Cerebellar nuclear complex (tissue), 1 donor: ENCODE measurements at places on chromosomes 1 and 21.

- DNase-seq, result no peak
Measured at GRCh38 chr21:17402937-17403336, 109.9 kb upstream of the CXADR start.

GRCh38 chr1:199124351-199124750, 485.5 kb downstream of the PTPRC start:
- DNase-seq, result no peak

GRCh38 chr1:171816300-171816901, 24.9 kb upstream of the DNM3 start:
- no peak for DNase-seq

DNA sequence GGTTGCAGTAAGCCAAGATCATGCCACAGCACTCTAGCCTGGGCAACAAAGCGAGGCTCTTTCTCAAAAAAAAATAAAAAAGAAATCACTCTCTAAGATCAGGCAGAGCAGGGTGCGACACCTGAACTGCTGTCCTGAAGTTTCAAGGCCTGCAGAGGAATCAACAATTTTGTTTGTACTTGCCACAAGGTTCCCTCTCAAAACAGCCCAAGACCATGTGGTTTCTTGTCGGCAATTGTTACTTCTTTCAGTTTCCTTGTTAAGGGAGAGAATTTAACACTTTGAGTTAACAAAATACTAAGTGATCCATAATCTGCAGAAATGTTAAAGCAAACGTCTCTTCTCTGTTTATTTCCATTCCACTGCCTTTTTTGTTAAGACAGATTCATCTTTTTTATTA, 36.5 kb downstream of the MACO1 start:
- no peak for DNase-seq

DNA sequence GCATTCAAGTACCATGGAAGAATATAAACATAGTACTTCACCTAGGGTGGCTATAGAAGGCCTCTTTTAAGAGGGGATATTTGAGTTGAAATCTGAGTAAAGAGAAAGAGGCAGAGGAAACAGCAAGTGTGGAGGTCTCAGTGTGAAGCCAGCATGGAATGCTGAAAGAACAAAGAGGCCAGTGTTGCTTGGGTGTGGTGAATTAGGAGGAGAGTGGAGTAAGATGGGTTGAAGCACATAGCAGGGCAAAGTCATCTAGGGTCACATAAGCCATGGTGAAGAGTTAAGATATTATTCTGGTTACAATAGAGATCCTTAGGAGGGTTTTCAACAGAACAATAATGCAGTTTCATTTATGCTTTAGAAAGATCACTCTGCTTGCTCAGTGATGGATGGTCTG, 37.5 kb downstream of the C1orf141 start:
- no peak for DNase-seq

GRCh38 chr1:182357913-182358312, 33.7 kb downstream of the GLUL start:
- DNase-seq, result no peak

DNA sequence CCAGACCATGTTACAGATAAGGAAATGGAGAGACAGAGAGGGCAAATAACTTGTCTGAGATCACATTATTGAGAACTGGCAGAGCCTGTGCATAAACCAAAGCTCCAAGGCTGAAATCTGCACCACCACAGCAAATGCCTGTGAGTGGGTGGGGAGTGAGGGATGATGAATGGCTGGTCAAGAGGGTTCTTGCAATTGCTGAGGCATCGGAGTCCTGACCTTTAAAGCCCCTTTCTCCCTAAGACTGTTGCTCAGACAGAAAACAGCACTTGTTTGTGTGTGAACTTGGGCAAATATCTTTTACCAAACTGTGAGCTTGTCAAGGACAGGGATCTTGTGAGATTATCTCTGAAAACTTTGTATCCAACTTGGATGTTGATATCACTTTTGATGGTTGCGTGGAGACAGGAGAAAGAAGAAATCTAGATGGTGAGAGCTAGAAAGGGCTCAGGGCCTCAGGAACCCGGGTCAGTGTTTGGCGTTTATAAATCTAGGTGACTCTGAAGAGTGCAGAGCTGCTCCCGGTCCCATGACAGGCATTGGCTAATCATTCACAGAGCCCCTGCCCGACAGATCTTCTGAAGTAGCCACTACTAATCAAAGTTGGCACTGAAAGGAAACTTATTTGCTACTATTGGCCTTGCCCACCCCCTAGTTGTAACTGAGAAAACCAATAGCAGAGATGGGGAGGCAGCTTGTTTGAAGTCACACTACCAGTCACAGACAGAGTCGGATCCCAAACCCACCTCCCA, 122.3 kb downstream of the FOXD2 start:
- DNase-seq, result no peak

DNA sequence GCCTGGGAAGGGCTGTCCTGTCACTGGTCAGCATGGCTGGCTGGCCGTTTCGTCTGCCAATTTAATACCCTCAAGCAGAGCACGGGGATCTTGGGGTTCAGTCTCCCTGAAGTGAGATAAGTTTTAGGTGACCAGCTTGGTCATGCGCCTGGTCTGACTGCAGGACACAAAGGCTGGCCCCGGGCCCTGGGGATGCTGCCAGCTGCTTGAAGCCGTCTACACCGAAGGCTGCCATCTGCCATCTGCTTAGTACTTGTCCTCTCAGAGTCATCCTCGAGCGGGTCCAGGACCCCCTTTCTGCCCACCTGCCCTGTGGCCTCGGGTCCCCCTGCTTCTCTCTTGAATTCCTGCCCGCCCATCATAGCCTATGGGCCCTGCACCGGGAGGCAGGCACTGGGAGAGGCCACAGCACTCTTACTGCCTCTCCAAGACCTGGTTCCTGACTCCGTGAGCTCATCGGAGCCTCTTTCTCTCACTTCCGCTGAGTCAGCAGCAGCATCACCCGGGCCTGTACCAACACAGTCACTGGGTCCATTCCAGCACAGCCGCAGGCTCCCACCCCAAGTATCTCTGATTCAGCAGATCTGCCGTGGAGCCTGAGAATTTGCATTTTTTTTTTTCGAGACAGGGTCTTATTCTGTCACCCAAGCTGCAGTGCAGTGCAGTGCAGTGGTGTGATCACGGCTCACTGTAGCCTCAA, 7.0 kb downstream of the FBLIM1 start:
- DNase-seq, result no peak

DNA sequence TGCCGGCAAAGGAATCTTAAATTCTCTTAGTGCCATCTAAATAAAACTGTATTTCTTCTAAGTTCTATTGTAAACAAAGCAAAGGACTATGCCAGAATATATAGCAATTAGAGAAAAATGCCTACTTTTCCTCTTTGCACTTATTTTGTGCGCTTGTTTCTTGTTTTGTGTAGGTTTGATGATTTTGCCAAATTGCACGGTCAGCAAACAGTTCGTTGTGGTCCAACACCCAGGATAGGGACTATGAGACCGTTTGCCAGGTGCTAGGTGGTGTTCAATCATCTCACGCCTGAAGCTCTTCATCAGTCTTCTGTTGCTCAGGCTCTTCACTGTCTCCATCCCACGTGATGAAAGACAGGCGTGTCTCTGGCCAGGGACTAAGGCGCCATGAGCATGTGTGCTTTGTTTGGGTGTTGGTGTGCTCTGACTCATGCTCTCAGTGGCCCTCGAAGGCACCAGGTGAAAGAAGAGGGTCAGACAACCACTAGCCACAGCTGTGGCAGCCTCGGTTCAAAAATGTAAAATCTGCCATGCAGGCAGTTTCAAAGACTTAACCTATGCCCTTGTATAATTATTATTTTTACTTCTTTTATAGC, 36.9 kb upstream of the KCNE1 start:
- DNase-seq, result no peak

DNA sequence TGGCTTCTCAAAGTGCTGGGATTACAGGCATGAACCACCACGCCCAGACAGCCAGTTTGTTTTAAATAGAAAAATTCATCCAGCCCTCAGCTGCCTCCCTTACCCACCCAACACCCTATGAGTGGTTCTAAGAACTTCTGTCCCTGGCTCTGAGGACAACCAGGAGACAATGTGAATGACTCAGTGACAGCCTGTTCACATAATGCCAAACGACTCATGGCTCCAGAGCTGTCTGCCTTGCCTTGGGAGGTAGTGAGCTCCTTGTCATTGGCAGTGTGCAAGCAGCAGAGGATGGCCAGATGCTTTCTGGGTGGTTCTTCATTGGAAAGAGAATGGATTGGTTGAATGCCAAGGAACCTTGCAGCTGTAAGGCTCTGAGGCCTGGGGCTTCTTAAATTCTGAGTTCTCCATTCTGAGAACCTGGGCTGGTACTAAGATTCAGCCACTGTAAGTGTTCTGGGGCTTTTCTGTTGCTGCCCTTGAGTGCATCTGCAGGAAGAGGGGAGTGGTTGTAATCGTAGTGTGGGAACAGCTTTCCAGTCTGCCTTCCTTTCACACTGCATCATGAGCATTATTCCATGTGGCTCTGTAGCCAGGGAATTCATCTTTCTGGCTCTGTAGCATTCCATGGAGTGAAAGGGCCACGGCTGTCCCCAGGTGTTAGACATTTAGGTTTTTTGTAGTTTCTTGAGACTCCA, 5.8 kb downstream of the SERINC2 start:
- no peak for DNase-seq

GRCh38 chr1:54238353-54239034, 38.5 kb downstream of the MRPL37 start:
- DNase-seq, result no peak

GRCh38 chr1:152412756-152413155, 1.3 kb downstream of the CRNN start:
- no peak for DNase-seq

DNA sequence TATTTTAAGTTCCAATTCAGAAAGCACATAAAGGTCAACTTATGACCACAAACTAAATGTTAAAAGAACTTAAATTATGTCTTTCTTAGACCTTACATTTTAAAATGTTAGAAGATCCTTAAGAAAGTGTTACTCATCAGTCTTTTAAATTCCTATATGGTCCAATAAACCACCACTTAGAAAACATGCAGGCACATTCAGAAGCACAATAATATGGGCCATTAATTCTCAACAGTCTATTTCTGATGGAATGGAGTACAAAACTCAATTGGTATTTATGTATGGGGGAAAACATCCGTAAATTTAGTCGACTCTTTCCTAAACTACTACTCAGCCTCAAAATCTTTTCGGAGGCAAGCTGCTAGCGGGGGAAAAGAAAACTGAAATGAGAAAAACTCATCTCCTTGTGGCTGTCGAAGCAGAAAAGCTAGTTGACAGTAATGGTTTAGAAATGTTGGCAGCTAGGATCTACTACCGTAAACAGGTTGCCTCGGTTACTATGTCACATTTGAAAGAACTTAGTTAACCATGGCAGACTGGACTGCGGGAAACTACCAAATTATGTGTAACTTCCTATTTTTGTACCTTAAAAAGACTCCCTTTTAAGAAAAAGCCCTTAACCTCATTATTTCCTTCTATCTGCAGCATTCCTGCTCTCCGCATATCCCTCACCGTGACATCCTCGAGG, 1.0 kb downstream of the TRMT1L start:
- DNase-seq, result no peak
